ENCODE measurements at places on chromosomes 2 and 18.
A peak's percentile ranks its signal among the peaks of the same experiment; 100 is the strongest.

DNA sequence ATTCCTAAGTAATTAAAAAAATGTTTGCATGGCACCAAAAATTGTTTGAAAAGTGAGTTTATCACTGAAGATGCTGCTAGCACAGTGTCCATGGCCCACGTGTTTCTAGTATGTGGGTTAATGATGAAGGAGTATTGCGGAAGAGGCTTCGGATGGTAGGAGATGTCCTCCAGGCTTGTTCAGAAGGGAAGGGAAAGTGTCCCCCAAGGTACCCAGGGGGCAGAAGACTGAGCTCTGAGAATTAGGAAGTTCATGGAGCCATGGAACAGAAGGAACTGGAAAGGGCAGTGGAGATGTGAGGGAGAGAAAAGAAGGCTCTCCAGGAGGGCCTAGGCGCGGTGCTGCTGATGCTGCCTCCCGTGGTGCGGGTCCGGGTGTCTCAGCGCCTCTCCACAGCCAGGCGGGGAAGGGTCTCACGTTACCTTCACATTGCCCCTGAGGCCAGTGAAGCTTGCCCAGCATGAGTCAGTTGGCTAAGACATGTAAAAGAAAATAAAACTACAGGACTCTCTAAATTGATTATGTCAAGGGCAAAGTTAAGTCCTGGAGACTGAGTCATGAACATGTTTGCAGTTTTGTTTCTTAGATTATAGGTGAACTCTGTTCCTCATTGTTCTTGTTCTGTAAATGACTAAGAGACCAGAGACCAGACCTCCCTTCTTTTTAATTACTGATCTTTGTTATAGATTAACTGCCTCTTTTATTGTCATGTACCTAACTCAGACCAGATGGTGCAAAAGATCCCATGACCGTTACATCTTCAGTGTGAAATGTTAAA is 89.0 kb downstream of the MTCL1 start:
- DNase-seq, result no peak

- DNase-seq, result no peak
These were observed 25.5 kb downstream of the VRK2 start for GRCh38 chr2:58072102-58072501.

- DNase-seq, result no peak
These were observed 4.3 kb downstream of the UBXN2A start for GRCh38 chr2:23944527-23944926.

DNA sequence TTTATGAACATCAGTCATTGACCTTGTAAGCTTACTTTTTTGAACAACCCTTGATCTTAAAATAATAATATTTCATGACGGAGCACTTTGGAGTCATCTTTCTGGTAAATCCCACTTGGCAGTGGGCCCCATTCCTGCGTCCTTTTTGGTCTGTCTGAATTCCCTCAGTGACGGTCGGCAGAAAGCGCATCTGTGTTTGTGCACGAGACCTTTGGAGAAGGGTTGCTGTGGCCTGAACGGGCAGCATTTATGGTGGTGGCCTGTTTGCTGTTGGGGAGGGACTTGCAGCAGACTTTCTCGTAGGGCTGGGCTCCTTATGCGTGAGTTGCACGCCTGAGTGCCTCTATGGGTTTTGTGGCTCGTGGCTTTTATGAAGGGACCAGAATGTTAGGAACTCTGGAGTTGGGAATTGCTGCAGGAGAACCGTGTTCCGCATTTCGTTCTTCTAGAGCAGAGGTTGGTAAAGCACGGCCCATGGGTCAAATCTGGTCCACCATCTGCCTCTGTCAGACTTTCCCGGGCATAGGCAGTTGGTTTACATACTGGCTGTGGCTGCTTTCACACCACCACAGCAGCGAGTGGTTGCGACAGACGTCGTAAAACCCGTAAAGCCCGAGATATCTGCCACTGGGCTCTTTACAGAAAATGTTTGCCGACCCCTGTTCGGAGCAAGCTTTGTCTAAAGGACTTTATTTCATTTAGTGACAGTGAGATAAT is 30.8 kb downstream of the LPIN1 start:
- no peak for DNase-seq

DNA sequence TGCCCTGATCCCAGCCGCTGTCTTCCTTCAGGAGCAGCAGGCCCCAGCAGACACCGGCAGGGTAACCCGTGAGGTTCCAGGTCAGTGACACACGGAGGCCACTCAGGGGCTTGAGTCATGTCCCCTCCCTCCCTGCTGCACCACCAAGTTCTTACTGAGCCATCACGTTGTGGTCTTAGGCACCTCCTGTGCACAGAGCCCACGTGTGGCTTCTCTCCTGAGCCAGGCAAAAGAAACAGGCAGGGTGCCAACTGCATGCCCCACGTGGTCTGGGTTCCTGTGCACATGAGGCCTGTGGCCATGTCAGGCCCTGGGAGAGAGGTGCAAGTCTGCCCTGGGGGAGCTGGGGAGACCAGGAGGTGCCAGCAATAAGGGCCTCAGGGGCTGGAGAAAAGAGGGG is 264.8 kb downstream of the KLHL29 start:
- peak; percentile 26 for DNase-seq

- no peak for DNase-seq
These were observed 75.0 kb downstream of the CERS6 start for GRCh38 chr2:168530982-168531622.

DNA sequence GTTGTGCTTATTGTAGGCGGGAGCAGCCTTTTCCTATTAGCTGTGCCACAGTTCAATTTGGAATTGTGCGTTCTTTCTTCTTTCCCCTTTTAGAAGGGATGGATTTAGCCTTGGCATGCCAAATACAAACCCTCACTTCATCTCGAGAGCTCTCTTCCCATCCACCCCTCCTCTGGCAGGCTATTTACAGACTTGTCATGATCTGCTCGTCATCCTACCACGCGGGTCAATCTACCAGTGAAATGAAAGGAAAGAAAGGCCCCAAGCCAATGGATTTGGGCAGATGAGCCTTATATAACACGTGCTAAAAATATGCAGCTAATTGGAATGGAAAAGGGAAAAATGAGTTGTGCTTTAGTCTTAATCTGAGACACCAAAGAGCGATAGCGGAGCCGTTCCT is 277.5 kb downstream of the PRKCE start:
- no peak for DNase-seq

DNA sequence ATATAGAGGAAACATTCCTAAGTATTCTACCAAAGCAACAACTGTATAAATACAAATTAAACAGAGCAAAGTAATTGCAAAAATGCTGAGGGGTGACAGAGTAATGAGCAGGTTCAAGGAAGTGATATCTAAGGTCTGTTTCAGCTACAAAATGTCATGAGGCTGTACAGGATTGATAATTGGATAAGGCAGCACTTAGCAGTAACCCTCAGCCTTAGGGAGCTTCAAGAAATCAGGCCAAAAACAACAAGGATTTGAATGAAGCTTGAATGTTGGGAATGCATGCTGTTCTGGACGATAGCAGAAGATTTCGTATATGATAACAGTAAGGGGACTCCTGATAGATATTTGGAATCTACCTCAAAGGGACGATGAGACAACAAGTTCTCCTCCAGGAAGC is 142.0 kb upstream of the MMADHC start:
- DNase-seq, result no peak

DNA sequence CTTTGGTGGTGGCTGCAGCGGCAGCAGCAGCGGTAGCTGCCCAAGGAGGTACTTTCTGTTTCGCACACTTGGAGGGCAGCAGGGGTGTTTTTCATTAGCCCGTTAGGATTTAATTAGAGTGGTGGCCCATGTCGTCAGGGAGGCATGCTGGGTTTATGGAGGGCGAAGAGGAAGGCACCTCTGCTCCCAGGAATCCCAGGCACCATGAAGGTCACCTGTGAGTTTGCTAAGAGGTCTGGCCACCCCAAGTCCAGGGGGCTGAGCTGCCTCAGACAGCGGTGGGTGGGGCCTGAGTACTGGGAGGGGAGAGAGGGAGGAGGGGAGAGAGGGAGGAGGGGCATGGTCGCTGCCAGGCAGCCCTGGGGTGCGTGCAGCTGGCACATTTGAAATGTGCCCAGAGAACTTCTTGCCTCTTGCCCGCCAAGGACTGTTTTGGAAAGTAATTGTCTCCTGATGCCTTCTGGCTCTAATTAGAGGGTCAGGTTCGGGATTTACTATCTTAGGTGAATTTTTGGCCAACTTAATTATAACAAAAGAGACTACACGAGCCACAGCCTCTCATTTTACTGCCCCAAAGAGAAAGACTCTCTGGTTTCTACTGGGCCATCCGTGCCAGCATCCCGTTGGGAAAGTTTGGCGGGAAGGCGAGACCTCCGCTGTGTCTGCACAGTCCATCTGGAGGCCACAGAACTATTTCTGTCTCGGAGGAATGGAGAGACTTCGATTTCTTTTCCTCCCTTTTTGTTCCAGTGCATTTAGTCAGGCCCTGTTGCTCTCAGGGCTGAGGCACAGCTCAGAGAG is 62.0 kb downstream of the GLI2 start:
- no peak for DNase-seq

DNA sequence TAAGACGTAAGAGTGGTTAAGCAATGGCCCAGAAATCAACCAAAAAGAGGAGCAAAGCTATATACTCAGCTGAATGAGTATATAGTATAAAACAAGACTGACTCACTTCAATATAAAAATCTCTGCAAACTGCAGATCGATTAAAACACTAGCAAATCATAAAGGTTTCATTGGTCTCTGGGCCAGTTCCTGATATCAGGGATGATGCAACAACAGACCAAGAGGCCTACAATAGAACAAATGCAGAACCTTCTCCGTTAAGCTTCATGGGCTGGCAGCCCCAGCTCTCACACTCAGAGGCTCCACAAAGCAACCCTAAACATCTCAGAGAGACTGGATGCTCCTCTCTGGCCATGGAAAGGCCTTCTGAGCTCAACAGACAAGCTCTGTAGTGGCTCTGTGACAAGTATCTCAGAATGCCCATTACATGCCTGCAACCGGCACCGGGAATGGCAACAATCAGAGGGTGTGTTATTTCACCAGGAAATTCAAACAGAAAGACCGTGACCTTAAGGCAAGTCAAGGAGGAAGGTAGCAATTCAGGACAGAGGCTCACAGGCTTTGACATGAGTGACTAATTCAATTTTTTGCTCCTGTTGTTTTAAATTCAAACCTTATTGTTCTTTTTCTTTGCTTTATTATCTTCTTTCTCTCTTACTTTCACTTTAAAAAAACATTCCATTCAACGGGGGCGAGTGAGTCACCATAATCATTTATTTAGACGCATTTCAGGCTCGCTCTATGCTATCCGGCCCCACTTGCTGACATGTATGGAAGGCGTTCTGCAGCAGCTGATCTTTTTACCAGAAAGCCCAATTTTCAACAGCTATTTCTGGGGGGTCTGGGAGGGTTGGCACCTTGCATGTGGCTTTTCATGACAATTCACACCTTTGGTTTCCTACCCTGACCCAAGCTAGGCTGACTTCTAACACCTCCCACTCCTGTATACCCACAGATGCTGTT is 15.1 kb downstream of the CYRIA start:
- no peak for DNase-seq

GRCh38 chr2:26904839-26905238 is 56.9 kb downstream of the DPYSL5 start:
- no peak for DNase-seq

GRCh38 chr2:72300147-72300684 is 152.6 kb upstream of the CYP26B1 start:
- no peak for DNase-seq

DNA sequence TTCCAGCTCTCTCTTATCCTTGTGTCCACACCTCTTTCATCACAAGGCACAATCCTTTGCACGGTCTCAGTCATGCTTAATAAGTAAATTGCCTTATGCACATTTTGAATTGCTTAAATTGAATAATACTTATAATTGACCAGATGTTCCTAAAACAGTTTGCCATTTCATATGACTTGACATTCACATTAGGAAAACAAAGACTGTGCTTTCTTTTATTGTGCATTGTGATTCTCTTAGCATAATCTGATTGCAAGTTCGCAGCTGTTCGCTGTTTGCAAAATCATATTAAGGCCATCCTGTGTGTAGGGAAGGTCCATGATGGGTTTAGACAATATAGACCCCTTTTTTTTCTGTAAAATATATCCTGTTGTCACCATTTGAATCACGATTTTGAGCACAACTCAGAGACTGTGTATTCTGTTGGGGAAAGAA is 75.6 kb downstream of the RNF144A start:
- DNase-seq, result no peak

DNA sequence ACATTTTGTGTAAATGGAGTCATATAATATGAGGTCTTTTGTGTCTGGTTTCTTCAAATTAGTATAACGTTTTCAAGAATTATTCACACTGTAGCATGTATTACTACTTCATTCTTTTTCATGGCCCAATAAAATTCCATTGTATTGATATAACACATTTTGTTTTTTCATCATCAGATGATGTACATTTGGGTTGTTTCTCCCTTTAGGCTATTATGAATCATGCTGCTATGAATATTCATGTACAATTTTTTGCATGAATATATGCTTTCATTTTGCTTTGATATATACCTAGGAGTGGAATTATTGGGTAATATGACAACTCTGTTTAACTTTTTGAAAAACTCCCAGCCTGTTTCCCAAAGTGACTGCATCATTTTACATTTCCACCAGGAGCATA is 220.2 kb downstream of the NR4A2 start:
- no peak for DNase-seq

- DNase-seq, result no peak
These were observed 44.6 kb downstream of the FOSL2 start for GRCh38 chr2:28437149-28437835.

DNA sequence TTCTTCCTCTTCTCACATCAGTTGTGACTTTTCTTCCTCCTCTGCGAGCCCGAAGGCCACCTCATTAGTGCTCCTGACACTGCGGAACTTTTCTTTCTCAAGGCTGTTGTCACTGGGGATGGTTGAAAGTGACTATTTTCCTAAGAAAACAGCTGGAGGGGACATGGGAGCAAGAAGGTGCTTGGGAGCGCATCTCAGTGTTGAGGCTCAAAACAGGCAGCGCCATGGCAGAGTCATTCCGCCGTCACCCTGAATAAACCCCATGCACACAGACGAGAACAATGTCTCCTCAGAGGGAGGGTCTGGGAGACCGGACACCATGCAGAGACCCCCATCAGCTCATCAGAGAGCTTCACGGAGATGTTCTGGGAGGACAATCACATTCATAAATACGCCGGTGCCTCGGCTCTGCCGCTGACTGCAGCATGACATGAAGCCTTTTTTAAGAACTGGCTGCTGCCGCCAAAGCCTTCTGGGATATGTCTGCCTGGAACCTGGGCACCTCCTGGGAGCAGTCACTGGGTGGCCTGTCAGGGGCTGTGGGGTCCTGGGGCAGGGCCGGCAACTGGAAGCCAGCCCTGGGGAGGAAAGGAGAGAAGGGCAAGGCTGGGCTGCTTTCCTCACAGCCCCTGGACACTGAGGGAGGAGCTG is 19.2 kb downstream of the ATOH8 start:
- DNase-seq, result no peak

DNA sequence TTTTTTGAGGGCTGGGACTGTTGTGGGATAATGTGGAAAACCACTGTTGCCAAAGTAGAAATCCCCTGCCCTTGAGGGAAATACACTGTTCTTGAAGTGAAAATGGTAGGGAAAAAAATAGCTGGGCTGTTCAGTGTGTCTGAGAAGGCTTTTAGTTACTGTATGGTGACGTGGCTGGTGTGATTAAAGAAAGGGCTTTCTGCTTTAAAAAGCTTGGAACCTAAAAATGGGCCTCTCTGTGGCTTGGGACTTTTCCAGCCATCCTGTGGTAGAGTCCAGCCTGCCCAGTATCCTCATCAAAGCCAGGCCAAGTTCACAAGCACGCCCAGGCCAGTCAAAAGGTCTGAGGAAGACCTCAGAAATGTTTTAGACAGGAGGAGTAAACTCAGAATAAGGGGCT is 6.8 kb downstream of the MGAT5 start:
- no peak for DNase-seq

All from stimulated activated CD8-positive, alpha-beta memory T cell treated with anti-CD3 and anti-CD28 coated beads, Interleukin-7, amount 100 ng/mL, for 48 hours (primary cell).